ENCODE measurements at places on chromosomes 5 and 9. TPM values are rescaled to one million over a fixed set of nuclear protein-coding genes. Genes with fewer than 3 reads are reported as not detected.

DNA sequence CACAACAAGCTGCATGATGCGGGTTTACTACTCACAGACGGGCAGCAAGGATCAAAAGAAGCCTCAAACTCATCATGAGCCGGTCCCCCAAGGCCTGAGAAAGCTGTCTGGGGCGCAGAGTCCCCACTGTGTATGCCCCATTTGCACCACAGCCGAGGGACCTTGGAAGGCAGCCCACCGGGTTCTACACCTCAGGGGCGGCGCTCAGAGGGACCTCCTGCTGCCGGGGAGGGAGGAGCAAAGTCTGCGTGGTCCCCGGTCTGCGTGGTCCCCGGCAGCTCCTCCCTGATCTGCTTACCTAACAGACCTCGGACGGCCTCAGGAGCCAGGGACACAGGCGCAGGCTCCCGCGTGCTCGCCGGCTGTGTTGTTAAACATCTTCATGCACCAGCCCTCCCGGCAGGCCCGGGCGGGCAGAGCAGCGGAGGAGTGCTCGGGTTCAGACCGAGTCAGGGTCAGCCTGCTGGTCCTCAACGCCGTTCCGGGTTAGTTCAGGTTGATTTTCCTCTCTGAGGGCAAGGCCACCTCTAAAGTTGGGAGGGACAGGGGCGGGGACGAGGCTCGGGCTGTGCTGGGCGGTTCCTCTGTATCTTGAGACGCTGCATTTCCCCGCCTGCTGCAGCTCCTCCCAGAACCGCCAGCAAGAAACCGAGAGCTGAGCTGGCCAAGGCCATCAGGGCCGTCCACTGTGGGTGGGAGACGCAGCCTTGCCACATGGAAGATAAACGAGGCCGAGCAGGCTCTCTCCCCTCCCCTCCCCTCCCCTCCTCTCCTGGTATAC lies 74.6 kb downstream of the MRPL36 start:
- H3K27ac ChIP-seq, result no peak overlapping the region
- no peaks in the 10 kb centered on the region for H3K36me3 ChIP-seq
- H3K4me3 ChIP-seq, result no peak overlapping the region
- no peak for DNase-seq
- H3K27me3 ChIP-seq, result peaks cover 78% of the 10 kb centered on the region

DNA sequence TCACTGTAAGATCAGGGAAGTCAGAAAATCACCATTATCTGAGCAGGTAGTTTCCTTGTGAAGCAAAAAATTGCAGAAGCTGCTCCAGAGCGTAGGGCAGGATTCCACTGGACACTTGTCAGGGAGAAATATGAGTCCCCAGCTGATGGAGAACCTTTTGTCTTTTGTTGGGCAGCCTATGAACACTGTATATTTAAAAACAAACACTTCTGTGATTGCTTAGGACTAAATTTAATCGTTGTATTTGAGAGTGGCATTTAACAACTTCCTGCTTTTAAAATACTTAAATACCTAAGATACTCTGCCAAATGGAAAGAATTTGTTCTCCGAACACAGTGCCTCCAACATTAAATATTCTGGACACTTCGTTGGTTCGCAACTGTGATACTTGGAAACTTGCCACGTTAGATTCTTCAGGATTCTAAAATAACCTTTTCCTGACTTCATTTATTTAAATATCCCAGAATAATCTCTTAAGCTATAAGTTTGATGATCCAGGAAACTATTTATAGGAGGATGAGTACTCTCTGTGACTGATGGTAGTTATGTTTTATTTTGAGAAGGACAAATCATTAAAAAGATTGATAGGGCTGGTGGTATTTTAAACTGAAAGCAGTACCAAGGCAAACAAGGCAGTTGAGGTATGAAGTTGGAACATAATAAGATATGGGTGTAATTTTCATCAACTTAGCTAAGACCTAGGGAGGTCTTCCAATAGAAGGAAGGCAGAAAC lies 2.7 kb upstream of the HSPA4 start:
- no peak overlapping the region for H3K4me3 ChIP-seq
- H3K27ac ChIP-seq, result peak overlapping the region; percentile 99
- no peaks in the 10 kb centered on the region for H3K27me3 ChIP-seq
- H3K36me3 ChIP-seq, result no peaks in the 10 kb centered on the region
- peaks cover 25% of the 10 kb centered on the region for H3K4me1 ChIP-seq

- no peaks in the 10 kb centered on the region for H3K4me1 ChIP-seq
- no peak overlapping the region for H3K27ac ChIP-seq
- no peaks in the 10 kb centered on the region for H3K36me3 ChIP-seq
- DNase-seq, result no peak
Observed at GRCh38 chr5:60512117-60512516, 187.8 kb downstream of the DEPDC1B start.

The FSD1L gene
- 1.0 TPM for polyA plus RNA-seq

The ENTREP1 gene
- polyA plus RNA-seq, result not detected

Measured in SK-N-SH (cell line).